ENCODE measurements at places on chromosomes 1 and 21. TPM values are rescaled to one million over a fixed set of nuclear protein-coding genes. Genes with fewer than 3 reads are reported as not detected.

DNA sequence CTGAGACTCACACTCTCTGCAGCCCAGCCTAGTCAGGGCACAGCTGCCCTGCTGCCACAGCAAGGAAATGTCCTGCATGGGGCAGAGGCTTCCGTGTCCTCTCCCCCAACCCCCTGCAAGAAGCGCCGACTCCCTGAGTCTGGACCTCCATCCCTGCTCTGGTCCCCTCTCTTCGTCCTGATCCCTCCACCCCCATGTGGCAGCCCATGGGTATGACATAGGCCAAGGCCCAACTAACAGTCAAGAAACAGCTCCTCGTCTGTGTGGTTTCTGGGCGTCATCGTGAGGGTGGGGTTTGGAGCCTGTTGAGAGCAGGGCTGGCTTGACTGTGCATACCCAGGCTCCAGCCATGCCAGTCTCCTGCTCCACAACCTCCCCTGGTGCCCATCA, 19.5 kb downstream of the FAAH start:
- DNase-seq: peak; percentile 20

The OR2T11 gene
- total RNA-seq: not detected

The NTMT2 gene
- not detected for total RNA-seq

The NHLH2 gene
- total RNA-seq: not detected

GRCh38 chr1:10639011-10639774, 157.3 kb downstream of the CASZ1 start:
- no peak for DNase-seq

GRCh38 chr21:44972301-44972814, 32.5 kb downstream of the SLX9 start:
- no peak for DNase-seq

The NCMAP gene
- total RNA-seq: not detected

- DNase-seq: no peak
Observed at GRCh38 chr1:4000811-4001251, 100.8 kb upstream of the C1orf174 start.

The WNT3A gene
- total RNA-seq: not detected

DNA sequence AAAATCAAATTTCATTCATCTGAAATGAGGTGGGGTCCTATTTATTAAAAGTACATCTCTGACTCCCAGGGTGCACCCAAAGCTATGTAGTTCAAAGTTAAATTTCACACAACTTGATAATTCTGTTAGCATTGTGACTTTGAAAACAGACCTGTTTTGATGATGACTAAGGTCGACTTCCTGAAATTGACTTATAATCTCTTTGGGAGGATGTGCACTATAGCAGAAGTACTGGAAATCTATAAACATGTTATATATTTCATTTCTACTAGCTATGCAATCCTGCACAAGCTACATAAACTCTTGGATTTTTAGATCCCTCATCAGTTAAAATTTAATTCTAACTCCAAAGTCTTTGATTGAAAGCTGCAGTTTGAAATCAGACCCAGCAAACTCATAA, 507.6 kb downstream of the NEGR1 start:
- DNase-seq: no peak

The ADAM30 gene
- total RNA-seq: not detected

DNA sequence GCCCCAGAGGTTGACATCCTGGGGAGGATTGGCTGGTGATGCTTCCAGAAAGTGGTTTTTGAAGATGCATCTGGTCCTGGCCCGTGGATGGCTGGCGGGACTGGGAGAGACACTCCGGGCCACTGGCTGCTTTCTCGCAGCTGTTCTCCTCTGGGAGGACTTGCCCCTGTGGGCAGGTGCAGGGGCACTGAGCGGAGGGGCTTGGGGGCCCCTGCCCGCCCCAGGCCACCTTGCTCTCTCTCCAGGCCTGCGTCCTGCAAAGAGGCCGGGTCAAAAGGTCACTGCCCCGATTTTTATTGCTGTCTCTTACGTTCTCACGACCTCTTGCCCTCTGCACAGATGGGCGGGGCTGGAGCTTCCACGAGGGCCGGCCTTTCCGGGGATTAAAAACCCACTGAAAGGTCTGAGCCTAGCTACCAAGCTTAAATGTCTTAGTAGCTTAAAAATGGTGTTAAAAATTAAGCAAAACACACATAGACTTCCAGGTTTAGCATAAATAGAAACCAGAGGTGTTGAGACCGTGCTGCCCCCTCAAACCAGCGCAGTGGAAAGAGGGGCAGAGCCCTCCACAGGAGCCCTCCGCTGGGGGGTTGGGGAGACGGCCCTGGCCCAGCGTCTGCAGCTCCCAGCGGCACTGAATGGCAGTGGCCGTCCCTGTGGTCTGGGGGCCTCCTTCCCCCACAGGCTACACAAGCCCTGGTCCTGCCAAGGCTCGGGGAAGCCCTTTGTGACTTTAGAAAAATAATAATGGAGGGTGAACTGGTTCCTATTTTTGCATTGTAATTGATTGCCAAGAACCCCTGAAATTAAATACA, 43.9 kb downstream of the SKI start:
- DNase-seq: no peak

The GJA4 gene
- not detected for total RNA-seq

DNA sequence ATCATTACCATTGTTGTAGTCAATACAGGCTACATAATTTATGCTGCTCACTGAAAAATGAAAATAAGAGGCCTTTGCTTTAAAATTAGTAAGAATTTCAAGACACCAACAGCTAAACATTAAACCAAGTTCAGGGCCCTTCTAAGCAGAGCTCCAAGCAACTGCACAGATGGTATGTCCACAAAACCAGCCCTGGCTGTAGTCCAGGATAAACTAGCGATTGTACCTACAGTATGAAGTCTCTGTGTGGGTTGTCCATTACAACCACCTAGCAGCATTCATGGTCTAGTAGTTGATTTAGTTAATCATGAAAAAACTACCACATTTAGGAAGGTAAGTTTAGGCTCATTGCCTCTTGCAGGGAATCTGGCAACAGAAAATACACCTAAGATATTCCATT, 35.3 kb downstream of the CLCA4 start:
- DNase-seq: no peak

- peak; percentile 70 for DNase-seq
Observed at GRCh38 chr1:39977202-39977601, 22.3 kb downstream of the MFSD2A start.

DNA sequence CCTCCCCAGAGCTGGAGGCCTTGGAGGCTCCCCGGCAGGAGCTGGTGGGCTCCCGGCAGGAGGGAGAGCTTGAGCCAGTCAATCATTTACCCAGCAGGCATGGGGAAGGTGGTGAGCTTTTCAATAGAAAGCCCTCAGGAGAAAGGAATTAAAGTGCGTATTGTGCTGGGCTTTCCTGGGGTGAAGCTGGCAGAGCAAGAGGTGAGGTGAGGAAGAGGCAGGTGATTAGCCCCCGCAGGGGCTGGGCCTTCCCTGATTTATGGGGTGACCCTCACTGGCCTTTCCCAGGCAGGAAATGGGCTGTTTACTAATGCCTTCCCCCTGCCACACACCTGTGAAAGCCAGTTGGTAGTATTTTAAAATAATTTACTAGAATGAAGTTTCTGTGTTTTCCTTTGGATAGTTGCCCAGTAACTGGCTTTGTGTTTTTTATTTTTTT, 25.8 kb downstream of the CLDN14 start:
- no peak for DNase-seq

The DDX59 gene
- 30.1 TPM for total RNA-seq

DNA sequence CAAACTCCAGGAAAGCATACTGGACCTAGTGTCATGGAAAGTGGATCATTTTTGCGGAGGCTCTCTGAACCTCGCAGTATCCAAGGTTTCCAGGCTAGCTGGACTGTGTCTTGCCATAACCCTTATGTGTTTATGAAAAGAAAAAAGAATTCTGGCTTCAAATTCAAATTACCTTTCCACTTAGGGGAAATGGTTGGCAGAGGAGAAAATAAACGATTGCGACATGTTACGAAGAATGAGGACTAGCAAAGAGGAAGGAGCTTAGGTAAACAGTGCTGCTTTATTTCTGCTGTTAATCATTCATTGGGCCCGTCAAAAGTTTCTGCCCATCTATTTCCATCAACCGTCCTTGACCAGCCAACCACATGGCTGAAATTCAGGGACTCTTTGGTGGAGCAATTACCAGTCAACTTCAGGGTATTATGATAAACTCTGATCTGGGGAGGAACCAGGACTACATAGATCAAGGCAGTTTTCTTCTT, at the start of gene C4BPA:
Gene C4BPA (plus strand): TSS at position 342 of the 482 bp plus-strand sequence. CDS start 8,793 bp downstream, outside the sequence.
- DNase-seq: peak; percentile 36

DNA sequence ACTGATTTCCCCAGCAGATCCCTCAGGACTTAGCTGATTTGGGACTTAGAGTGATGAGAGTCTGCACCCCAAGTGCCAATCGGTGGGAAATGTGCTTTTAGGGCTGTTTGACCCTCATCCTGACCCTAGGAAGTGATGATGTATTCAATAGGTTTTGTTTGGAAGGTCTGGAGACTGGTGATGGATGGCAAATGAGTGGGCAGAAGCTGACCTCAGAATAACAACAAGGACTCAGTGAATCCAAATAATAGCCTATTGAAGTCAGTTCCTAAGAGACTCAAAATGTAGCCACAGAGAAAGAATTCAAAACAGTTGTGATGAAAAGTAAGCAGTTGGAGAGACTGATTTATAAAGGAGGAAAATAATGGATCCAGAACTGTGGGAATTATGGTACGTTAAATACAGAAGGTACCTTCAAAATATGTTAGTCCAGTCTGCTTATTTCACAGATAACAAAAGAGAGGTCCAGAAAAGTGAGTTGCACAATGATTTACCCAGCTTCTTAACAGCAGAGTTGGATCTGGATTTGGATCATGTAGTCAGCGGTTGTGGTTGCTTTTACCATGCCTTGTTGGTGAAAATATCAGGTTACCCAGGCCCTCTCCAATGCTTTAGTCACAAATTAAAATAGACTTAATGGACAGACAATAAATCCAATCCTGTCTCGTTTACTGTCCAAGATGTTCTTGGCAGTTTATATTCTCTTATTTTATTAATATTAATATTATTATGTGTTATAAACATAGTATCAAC, 123.0 kb upstream of the PTBP2 start:
- peak; percentile 65 for DNase-seq

The FAM131C gene
- total RNA-seq: 1.7 TPM

The HES3 gene
- total RNA-seq: not detected

The RAB29 gene
- 33.8 TPM for total RNA-seq

The S100A3 gene
- total RNA-seq: 5.2 TPM

Measured in M059J (cell line).